ENCODE measurements at places on chromosomes 6 and 20.

- DNase-seq: no peak
These were observed 311.0 kb downstream of the LRFN2 start for GRCh38 chr6:40276141-40276540.

DNA sequence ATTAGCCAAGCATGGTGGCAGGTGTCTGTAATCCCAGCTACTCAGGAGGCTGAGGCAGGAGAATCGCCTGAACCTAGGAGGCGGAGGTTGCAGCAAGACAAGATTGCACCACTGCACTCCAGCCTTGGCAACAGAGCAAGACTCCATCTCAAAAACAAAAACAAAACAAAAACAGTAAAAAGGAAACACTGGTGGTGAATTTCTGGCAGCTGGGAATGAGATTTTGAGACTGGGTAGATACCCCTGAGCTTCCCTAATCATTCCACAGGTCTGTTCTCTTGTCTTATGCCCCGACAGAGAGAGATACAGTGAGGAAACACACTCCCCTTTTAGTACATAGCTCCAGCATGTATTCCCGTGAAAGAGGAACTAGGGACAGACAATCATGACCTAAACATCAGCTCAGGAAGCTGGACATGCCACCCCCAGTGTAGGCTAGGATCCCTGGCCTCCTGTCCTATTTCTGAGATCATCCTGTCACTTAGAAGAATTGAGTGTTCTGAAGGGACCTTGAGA, 9.6 kb downstream of the MAN1A1 start:
- no peak for DNase-seq

- DNase-seq: peak; percentile 15
These were observed 430.4 kb downstream of the TBC1D32 start for GRCh38 chr6:120903836-120904235.

DNA sequence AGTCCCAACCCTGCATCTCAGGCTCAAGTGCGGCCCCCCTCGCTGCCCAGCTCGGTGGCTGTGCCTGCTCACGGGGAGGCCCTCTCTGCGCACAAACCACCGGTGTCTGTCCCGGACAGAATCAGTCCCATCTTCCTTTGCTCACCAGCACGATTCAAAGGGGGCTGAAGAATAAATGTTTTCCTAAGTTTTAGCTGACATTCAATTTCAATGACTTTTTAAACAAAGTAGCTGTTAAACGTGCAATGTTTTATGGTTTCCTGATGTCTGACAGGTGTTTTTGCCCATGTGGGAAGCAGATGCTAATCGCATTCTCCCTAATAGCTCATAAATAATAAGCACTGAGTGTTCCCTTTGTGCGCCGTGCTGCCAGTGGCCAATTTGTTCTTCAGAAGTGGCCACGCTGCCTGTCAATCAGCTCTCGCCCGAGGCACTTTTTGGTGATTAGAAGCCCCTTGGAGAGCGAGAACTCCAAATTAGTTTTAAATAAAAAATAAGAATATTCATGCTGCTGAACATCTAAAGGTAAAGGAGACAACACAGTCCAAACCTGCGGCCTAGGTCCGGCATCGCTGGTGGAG, 26.3 kb downstream of the BHLHE23 start:
- DNase-seq: no peak

DNA sequence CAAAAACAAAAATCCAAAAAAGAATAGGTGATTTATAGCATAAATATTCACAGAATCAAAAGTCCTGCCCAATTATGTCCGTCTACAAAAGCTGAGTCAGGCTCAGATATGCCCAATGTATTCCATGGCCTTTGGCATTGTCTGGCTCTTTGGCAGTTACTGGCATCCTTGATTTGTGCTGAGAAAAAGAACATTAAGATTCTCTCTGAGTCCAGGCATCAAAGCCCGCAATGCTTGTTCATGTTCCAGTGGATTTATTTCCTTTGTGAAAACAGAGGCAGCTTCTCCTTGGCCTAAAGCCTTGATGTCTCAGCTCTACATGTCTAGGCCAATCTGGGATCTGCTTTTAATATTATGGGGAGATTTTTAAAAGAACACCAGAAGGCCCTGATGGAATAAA, 76.1 kb upstream of the SLC4A11 start:
- no peak for DNase-seq

All from ELR (cell line).